ENCODE measurements at places on chromosomes 1 and 21.

DNA sequence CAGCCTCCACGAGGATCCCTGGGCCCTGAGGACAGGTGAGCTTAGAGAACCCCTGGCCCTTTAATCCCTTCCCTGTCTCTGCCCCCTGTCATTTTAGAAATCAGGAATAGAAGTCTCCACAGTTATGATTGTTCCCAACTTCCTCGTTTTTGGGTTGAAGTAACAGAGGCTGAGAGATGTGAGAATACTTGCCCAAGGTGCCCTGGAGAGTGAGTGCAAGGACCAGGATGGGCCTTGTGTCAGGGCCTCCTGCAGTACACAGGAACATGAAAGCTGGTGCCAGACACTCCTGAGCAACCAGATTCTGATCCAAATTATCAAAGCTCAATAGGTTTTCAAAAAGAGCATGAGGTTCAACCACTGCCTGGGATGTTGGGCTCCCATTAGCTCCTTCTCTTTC lies 10.1 kb downstream of the HLX start:
- no peak for DNase-seq

DNA sequence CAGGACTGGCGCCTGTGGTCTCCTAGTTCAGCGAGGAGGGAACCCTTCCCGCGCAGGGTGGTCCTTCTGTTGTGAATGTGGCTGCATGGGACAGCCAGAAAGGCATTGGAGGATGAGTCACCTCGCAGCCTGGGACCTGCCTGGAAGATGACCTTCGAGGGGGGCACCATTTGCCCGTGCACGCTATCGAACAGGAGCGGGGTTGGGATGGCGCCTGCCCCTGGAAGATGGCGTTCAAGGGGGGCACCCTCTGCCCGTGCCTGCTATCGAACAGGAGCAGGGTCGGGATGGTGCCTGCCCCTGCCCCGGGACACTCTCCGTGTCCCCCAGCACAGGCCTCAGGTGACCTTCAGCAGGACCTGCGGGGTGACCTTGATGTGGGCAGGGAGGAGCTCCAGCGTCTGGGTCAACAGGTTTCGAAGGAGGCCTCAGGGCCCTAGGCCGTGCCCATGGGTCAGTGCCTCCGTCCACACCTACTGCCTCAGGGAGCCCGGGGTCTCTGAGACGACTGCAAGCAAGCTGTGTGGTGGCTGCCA lies 1.7 kb upstream of the ACTRT2 start:
- no peak for DNase-seq

GRCh38 chr1:115781343-115781742 lies 12.8 kb upstream of the CASQ2 start:
- no peak for DNase-seq

DNA sequence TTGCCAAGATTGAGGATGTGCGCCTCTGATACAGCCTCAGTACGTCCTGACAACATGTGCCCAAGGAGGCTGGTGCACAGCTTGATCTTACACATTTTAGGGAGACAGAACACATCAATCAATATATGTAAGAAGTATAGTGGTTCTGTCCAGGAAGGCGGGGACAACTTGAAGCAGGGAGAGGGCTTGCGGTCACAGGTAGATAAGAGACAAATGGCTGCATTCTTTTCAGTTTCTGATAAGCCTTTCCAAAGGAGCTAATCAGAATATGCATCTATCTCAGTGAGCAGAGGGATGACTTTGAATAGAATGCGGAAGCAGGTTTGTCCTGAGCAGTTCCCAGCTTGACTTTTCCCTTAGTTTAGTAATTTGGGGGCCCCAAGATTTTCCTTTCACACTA lies 10.2 kb downstream of the DHCR24 start:
- no peak for DNase-seq

DNA sequence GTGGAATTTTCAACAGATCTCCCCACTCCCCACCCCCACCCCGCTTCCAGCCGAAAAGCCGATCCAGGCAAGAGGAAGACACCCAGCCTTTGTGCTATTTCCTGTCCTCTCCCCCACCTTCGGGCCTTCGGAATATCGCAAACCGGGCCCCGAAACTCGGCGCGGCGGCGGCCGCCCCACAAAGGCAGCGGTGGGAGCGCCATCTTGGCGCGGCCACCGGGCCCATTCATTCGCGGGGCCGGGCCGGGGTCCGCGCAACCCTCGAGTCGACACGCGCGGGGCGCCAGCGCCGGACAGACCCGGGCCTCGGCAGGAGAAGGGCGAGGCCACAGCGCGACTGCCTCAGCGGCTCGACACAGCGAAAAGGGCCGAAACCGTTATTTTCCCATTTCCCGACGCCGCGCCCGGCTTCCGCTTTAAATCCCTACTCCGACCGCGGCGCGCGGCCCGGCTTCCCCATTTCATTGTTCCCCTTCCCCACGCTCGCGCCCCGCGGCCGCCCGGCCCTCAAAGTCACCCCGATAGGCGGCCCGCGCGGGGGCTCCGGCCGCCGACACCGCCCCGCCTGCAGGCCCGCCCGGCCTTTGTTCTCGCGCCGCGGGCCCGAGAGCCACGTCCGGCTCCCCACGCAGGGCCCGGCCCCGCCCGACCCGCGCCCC lies 911 bp downstream of the GNB1 start:
- DNase-seq, result peak; percentile 41

- no peak for DNase-seq
These were observed 812.8 kb upstream of the BRINP3 start for GRCh38 chr1:191290441-191290840.

DNA sequence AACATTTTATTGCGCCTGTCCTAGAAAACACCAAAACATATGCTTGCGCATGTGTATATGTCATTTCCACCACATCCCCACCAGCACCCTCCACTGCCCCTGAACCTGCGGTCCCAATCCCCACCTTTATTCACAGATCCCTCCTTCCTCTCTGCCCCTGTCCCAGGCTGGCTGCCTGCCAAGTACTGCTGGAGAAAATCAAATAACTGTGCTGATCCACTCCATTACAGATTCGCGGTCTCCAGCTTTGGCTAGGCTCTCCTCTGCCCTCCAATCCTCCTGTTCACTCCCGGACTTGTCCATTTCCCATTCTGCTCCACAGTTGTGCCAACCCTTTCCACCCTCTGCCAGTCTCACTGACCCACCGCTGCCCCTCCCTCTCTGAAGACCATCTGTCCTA lies 59.3 kb upstream of the GJB5 start:
- DNase-seq, result peak; percentile 39

- no peak for DNase-seq
These were observed 17.3 kb upstream of the LRP8 start for GRCh38 chr1:53344921-53345838.

- no peak for DNase-seq
These were observed 61.1 kb upstream of the PDE9A start for GRCh38 chr21:42592156-42592820.
